ENCODE measurements at places on chromosomes 1 and 21.

DNA sequence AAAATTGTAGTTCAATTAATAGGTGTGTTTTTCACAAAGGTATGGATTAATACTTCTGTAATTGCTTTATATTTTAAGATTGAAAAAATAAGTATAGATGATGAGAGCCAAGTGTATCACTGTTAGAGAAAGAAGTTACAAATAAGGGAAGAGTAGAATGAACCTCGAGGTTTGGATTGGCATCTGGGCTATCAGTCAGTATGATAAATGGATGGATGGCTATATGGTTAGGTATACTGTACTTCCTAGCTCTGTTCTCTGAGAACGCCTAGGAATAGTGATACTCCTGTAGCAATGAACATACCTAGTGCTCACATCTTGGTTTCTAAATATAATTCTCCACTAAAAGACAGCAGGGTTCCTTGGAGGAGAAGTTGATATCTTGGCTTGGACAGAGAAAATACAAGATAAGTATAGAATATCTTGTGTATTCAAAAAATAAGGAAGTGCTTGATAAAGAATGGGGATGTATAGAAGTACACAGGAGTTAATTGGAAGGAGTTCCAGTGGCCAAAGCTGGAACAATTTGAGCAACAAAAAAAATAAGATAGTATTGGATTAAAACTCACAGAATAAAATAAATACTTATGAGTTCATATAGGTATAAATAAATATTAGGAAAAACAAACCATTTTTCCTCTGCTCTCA lies 12.4 kb downstream of the IPO9 start:
- no peak for DNase-seq

- no peak for DNase-seq
Measured at GRCh38 chr1:29708381-29708780, 472.1 kb downstream of the PTPRU start.

DNA sequence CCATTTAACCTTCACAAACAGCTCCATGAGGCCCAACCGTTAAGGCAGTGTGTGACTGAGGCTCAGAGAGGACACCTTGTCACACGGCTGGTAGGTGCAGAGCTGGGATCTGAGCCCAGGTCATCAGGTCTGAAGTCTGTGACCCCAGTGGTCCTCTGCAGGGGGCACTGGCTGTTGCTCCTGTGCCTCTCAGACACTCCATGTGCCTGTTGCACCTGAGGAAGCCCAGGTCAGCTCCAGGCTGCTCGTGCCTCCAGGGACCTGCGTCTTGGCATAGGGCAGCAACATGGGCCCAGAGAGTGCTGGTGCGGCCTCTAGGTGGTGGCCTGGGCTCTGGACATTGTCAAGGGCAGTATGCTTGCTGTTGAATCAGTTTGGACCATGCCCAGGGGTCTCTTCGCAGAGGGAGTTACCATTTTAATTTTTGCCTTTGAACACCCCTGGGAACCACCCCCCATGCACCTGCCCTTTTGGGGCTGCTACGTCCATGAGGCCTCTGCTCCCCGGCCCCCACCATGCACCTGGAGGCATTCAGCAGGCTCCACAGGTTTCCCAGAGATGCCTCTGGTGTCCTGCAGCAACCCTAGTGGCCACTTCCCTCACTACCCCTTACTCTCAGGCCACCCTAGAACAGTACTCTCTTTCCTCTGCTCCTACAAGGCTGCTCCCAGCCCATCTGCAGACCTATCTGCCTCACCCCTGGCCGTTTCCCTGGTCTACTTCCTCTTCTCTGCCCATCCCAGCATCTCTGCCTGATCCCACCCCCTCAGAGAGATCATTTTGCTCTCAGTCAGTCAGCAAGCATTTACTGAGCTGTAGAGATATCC lies 25.2 kb upstream of the EPS8L3 start:
- no peak for DNase-seq

- no peak for DNase-seq
Measured at GRCh38 chr21:25742900-25743299, 8.1 kb downstream of the GABPA start.
